Stimulated activated CD4-positive, alpha-beta T cell treated with anti-CD3 and anti-CD28 coated beads, Interleukin-1b, Interleukin-23, amount 100 ng/mL, for 1 hour (primary cell): ENCODE measurements at places on chromosomes 1 and 21.

DNA sequence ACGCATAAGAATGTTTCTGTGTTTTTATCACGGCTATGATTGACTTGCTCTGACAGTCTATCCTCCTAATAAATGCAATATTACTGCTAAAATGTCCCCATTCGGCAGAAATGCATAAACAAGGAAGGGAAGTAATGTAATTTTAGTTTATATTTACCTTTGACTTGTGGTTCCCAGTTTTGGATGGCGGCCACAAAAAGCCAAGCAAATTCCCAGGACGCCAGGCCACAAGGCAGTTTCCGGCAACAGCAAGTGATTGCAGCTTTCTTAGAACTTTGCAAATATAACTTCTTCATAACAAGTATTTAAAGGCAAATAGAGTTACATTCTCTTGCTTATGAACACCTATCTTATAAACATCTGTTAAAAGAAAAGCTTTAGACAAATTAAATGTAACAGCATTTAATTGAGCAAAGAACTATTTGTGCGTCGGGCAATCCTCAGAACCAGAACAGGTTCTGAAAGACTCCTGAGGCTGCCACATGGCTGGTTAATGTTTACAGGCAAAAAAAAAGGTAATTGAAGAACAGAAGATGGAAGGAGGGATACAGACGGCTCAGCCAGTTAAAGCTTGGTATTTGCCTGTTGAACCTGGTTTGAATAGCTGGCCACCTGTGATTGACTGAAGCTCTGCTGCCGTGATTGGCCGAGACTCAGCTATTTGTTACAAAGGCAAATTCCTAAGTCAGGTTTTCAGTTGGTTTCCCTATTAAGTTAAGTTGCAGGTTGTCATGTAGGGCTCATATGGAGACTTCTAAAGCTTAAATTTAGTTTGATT is 80.8 kb downstream of the C21orf91 start:
- DNase-seq = no peak

GRCh38 chr1:166479052-166479631 is 312.3 kb upstream of the FAM78B start:
- DNase-seq = peak; percentile 8

DNA sequence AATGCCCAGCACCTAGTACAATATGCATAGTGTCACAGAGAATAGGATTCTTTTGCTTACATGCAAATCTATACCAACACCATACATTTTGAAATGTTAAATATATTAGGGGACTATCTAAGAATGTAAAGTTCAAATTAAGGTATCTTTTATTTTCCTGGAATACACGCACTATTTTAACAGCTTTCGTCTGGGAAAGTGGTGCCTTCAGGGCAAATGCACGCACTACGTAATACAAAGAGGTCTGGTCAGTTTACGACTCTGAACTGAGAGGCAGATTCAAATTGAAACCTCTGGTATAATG is 931 bp downstream of the FUBP1 start:
- no peak for DNase-seq

GRCh38 chr1:241203817-241204216 is 153.2 kb downstream of the RGS7 start:
- no peak for DNase-seq

DNA sequence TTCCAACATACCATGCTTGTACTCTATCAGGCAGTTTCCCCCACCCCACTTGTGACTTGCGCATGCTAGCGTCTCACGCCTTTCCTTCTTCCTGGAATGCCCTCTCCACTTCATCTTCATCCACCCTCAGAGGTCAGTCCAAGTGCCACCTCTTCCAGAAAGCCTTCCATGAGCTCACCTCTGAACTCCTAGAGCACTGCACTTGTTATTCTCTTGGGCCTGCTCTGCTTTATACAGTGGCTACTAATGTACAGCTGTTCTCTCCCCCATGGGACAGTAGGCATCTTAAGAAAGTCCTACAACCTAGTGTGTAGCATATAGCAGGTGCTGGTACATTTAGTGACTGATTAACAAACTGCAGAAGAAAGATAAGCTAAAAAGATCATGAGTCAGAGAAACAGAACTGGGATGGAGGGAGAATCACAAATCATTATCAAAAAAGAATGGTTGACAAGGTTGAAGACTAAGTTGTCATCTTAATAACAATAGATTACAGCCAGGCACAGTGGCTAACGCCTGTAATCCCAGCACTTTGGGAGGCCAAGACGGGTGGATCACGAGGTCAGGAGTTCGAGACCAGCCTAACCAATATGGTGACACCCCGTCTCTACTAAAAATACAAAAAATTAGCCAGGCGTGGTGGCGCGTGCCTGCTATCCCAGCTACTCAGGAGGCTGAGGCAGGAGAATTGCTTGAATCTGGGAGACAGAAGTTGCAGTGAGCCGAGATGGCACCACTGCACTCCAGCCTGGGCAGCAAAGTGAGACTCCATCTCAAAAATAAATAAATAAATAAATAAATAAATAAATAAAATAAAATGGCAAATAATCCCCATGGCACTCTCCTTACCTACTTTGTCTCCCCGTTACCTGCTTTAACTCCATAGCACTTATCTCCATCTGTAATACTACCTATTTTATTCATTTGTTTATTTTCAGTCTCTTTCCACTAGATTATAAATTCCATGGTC is 16.3 kb upstream of the TSPAN1 start:
- DNase-seq = no peak

DNA sequence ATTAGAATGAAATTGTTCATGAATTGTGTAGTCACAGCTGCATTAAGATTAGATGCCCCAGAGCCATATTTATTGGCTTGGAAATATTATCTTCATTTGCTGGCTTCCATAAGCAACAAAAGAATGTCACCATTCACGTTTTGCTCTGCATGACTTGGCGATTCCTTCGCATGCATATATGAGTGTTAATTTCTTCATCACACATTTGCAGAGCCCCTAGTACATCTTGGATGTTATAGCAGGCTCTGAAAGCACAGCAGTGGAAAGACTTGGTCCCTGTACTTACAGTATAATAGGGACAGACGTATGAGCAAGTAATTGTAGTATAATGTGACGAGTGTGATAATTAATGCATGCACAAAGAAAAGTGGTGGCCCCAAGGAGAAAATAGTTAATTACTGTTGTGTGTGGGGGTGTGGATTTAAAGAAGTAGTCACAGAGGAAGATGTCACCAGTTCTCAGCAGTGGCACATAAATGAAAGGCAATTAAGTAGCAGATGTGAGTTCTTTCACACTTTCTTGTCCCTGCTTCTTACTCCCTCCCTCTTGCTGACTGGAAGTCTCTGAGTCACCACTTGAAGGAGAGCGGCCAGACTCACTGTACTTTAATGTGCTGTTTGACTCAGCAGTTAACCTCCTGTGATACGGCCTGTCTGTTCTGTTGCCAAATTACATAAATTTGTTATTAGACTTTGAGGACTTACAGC is 21.0 kb downstream of the S100A10 start:
- no peak for DNase-seq

- no peak for DNase-seq
Observed at GRCh38 chr1:3237570-3237969, 168.6 kb downstream of the PRDM16 start.

- no peak for DNase-seq
Observed at GRCh38 chr1:69533343-69533742, 34.4 kb upstream of the LRRC7 start.

- DNase-seq = no peak
Observed at GRCh38 chr1:181488866-181489265, 5.5 kb downstream of the CACNA1E start.

DNA sequence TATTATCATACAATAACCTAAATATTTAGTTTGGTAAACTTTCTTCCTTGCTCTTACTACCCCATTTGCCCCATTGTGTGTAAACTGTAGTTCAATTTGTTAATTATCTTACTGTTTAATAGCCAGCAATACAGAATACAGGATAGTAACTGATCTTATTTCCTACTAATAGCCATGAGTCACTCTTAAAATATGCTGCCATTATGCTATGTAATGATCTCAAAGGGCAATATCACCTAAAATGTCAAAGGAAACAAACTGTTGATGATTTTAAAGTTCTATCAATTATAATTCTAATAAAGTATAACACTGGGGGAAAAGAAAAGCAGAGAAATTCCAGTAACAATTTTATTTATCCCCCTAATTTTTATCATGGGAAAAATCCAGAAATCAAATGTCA is 4.3 kb downstream of the SLC30A1 start:
- no peak for DNase-seq

- DNase-seq = no peak
Observed at GRCh38 chr1:27807385-27807784, 23.2 kb upstream of the PPP1R8 start.
